ENCODE measurements at places on chromosomes 3 and 15. TPM values are rescaled to one million over a fixed set of nuclear protein-coding genes. Genes with fewer than 3 reads are reported as not detected.

PATL2 gene
- polyA plus RNA-seq = 19.8 TPM

PIF1 gene
- 0.25 TPM for polyA plus RNA-seq

CPN2 gene
- not detected for polyA plus RNA-seq

SIN3A gene
- polyA plus RNA-seq = 16.0 TPM

SI gene
- not detected for polyA plus RNA-seq

SEMA5B gene
- not detected for polyA plus RNA-seq

ASB14 gene
- polyA plus RNA-seq = 0.24 TPM

SLC30A4 gene
- polyA plus RNA-seq = 3.1 TPM

DNA sequence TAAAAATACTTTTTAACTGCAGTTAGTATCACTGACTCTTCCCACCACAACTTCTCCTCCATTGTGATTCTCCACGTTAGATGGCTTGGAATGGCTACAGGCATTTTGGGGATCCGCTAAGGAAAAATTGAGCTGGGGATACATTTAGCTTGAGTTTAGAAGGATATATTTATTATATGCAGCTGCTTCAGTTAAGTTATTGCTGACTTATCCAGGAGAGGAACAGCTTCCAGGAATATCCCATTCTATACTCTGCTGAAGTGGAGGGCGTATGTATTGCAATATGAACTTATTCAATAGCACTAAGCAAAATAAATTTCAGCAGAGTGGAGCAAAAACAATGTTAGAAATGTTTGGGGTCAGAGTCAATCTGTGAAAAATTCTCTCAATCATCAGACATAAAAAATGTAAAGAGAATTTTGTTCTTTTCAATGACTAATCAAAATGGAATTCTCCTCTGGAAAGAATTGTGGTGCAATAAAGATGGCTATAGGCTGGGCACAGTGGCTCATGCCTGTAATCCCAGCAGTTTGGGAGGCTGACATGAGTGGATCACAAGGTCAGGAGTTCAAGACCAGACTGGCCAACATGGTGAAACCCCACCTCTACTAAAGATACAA is 84.7 kb downstream of the NCEH1 start:
- DNase-seq = no peak
- H3K27ac ChIP-seq = no peak overlapping the region
- no peaks in the 10 kb centered on the region for H3K4me1 ChIP-seq
- H3K27me3 ChIP-seq = no peaks in the 10 kb centered on the region

DNA sequence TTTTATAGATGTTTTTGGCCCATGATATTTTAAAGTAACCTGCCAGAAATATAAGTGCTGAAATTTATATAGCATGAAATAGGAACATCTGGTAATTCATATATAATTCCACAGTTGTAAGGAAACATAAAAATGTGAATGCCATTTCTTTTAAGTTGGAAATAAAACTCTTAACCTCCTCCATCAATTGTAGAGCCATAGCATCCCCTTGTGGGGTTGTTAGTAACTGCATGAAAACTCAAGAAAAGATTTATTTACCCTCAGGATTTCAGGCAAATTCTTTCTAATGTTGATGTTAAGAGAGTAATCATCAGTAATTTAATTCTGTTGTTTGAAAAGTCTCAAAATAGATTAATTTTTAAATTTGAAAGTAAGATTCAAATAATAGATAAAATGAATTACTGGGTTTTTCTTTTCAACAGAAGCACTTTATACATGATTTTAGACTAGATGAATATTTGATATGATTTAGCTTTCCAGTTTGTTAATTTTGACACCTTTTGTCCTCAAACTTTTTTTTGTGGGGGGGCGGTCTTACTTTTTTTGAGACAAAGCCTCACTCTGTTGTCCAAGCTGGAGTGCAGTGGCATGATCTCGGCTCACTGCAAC is 74.7 kb downstream of the RASA2 start:
- no peak overlapping the region for H3K4me3 ChIP-seq
- no peaks in the 10 kb centered on the region for H3K27me3 ChIP-seq
- peaks cover 37% of the 10 kb centered on the region for H3K4me1 ChIP-seq
- no peak overlapping the region for H3K27ac ChIP-seq
- H3K36me3 ChIP-seq = peaks cover 28% of the 10 kb centered on the region
- DNase-seq = peak; percentile 56

DNA sequence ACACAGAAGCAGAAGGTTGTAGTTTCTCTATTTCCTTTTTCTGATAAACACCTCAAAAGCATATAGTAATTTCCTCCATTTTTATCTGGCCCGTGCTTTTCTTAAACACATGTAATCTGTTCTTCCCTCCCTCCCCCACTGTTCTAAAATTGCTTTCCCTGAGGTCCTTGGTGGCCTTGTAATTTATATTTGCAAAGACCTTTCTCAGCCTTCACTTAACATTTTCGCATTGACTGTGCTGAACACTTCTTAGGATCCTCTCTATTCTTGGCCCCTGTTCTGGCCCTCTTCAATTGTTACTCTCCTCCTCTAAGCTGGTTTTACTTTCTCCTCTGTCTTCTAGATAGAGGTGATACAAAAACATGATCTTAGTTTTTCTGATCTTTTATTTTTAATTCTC is 28.3 kb downstream of the GAP43 start:
- no peaks in the 10 kb centered on the region for H3K36me3 ChIP-seq
- no peak for DNase-seq

- no peak overlapping the region for H3K27ac ChIP-seq
- peaks cover 4% of the 10 kb centered on the region for H3K27me3 ChIP-seq
- H3K36me3 ChIP-seq = no peaks in the 10 kb centered on the region
- no peaks in the 10 kb centered on the region for H3K4me1 ChIP-seq
- no peak for DNase-seq
- H3K4me3 ChIP-seq = no peak overlapping the region
These were observed 61.1 kb downstream of the KCNMB2 start for GRCh38 chr3:178597371-178597770.

- DNase-seq = no peak
- H3K36me3 ChIP-seq = no peaks in the 10 kb centered on the region
- no peak overlapping the region for H3K4me3 ChIP-seq
- H3K27ac ChIP-seq = no peak overlapping the region
These were observed 200.3 kb upstream of the IL12A start for GRCh38 chr3:159788291-159788690.

GRCh38 chr3:53140847-53141845 is 10.9 kb upstream of the RFT1 start:
- H3K27me3 ChIP-seq = no peaks in the 10 kb centered on the region
- no peak for DNase-seq
- no peaks in the 10 kb centered on the region for H3K4me1 ChIP-seq
- H3K36me3 ChIP-seq = no peaks in the 10 kb centered on the region
- H3K4me3 ChIP-seq = no peak overlapping the region

GRCh38 chr3:20931834-20932233 is 745.8 kb upstream of the SGO1 start:
- no peaks in the 10 kb centered on the region for H3K36me3 ChIP-seq
- no peaks in the 10 kb centered on the region for H3K4me1 ChIP-seq
- no peaks in the 10 kb centered on the region for H3K27me3 ChIP-seq
- no peak overlapping the region for H3K27ac ChIP-seq
- no peak for DNase-seq

DNA sequence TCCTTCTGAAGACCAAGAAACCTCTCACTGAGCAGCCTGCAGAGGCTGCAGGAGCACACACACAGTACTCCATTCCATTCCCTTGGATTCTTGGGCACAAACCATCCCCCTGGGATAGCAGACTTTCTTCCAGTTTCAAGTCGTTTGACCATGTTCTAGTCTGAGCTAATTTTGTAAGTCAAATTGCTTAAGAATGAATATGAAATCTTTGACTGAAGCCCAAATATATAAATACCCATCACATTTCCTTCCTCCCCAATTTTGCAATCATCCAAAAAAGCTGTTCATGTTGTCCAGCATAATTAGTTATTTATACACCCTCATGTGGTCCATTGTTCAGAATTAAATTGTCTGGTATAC is 231.2 kb upstream of the TPRG1 start:
- no peak overlapping the region for H3K4me3 ChIP-seq
- H3K4me1 ChIP-seq = no peaks in the 10 kb centered on the region
- no peaks in the 10 kb centered on the region for H3K36me3 ChIP-seq
- no peak overlapping the region for H3K27ac ChIP-seq
- DNase-seq = no peak

- no peaks in the 10 kb centered on the region for H3K27me3 ChIP-seq
- H3K27ac ChIP-seq = no peak overlapping the region
- peaks cover 28% of the 10 kb centered on the region for H3K4me1 ChIP-seq
These were observed 5.0 kb upstream of the LRRFIP2 start for GRCh38 chr3:37179144-37179967.

- H3K27ac ChIP-seq = no peak overlapping the region
- no peaks in the 10 kb centered on the region for H3K27me3 ChIP-seq
- no peak for DNase-seq
- no peaks in the 10 kb centered on the region for H3K36me3 ChIP-seq
- no peak overlapping the region for H3K4me3 ChIP-seq
- no peaks in the 10 kb centered on the region for H3K4me1 ChIP-seq
These were observed 144.0 kb downstream of the GREM1 start for GRCh38 chr15:32861761-32862160.

DNA sequence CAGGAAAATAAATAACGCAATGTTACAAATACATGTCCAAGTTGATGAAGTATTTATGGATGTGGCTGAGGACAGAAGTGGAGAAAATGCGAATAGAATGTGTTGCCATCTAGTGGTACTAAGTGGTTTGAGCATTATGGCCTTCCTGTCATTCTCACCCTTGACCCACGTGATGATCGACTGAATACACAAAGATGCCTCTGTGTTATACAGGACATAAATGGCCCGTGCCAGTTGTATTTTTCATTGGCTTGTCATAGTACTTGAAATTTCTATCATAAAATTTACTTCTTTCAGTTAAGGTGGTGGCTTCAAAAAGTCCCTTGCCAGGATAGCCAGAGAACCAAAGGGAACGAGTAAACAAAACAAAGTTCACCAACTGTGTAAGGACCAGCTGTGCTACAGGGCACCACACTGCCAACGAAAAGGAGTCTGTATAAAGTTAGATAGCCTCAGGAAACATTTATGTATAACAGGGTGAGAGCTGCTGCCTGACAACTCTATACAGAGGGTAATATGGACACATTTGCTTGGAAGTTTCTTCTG is 103.7 kb downstream of the MYH15 start:
- H3K27ac ChIP-seq = no peak overlapping the region
- H3K36me3 ChIP-seq = no peaks in the 10 kb centered on the region
- no peaks in the 10 kb centered on the region for H3K27me3 ChIP-seq
- DNase-seq = no peak
- no peak overlapping the region for H3K4me3 ChIP-seq

- no peaks in the 10 kb centered on the region for H3K4me1 ChIP-seq
- no peak overlapping the region for H3K4me3 ChIP-seq
These were observed 93.2 kb downstream of the MAGI1 start for GRCh38 chr3:65945480-65945879.

DNA sequence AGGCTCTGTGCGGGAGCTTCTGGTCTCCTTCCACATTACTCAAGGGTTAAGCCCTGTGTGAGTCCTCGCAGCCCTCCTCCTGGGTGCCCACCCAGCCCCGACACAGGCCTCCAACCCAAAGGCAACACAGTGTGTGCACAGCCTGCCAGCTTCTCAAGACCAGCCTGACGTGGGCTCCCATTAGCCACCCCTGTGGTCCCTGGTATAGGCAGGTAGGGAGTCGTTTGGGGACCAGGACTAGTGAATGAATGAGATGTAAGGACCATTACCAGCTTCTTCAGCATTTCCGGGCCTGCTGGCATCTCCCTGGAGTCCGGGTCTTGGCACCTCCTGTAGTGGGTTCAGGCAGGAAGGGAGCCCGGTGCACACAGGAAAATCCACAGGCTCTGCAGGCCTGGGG is 20.2 kb upstream of the PLXNA1 start:
- H3K4me1 ChIP-seq = no peaks in the 10 kb centered on the region
- no peak overlapping the region for H3K4me3 ChIP-seq
- DNase-seq = no peak
- H3K27me3 ChIP-seq = no peaks in the 10 kb centered on the region
- H3K27ac ChIP-seq = no peak overlapping the region
- no peaks in the 10 kb centered on the region for H3K36me3 ChIP-seq

DNA sequence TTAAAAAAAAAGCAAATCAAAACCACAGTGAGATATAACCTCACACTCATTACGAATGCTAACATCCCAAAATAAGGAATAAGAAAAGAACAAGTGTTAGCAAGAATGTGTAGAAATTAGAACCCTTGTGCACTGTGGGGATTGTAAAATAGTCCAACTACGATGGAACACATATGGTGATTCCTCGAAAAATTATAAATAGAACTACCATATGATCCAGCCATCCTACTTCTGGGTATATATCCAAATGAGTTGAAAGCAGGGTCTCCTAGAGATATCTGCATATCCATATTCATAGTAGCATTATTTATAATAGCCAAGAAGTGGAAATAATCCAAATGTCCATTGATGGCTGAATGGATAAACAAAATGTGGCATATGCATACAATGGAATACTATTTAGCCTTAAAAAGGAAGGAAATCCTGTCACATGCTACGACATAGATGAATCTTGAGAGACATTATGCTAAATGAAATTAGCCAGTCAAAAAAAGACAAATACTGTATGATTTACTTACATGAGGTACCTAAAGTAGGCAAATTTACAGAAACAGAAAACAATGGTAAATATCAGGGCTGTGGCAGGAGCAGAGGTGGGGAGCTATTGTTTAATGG is 55.6 kb downstream of the UACA start:
- H3K27me3 ChIP-seq = no peaks in the 10 kb centered on the region
- no peak overlapping the region for H3K4me3 ChIP-seq
- H3K36me3 ChIP-seq = no peaks in the 10 kb centered on the region
- no peak for DNase-seq
- no peak overlapping the region for H3K27ac ChIP-seq
- H3K4me1 ChIP-seq = no peaks in the 10 kb centered on the region

DNA sequence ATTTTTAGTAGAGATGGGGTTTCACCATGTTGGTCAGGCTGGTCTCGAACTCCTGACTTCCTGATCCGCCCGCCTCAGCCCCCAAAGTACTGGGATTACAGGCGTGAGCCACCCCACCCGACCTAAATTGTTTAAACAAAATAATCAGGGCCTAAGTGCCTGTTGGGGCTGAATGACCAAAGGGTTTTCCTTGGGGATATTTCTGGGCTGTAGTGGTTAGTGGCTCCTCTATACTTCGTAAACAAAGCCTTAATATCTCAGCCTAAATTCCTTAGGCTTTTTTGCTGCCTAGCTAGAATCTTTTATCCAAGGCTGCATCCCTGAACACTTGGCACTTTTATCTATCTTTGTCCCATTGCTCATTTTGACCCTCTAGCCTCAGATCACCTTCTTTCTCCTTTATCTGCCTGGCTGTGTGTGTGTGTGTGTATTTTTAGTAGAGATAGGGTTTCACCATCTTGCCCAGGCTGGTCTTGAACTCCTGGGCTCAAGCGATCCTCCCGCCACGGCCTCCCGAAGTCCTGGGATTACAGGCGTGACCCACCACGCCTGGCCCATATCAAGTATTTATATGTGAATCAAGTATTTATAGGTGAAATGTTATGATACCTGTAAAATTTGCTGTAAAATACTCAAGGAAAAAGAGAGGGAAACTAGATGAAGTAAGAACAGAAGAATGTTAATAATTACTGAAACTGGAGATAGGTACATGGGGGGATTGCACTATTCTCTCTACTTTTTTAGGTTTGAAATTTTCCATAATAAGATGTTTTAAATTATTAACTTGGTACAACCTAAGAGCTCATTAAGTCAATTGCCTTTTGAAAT is 1.8 kb downstream of the NUSAP1 start:
- H3K27me3 ChIP-seq = no peaks in the 10 kb centered on the region
- H3K27ac ChIP-seq = peak overlapping the region; percentile 51
- DNase-seq = no peak
- H3K4me1 ChIP-seq = peaks cover 8% of the 10 kb centered on the region

Data from CD8-positive, alpha-beta memory T cell (primary cell).